ENCODE measurements at places on chromosomes 7 and 10.

GRCh38 chr10:43317422-43317821 is 50.6 kb upstream of the RASGEF1A start:
- no peak for DNase-seq

DNA sequence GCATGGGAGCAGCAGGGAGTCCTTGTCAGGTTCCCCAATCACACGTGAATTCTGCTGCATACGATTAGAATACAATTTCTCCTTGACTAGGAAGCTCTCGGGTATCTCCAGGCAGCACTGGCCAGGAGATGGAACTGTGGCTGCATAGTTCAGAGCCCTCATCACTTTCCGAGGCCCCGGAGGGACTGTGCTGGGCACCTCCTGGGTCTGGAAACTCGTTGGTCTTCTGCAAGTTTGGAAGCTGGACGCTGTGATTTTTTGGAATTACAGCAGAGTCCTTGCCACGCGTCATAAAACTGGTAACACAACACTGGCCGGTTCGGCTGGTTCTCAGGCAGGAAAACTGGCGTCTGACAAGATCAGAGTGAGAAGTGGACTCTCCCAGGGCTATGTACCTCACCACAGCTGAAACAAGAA is 216.1 kb downstream of the CCDC3 start:
- no peak for DNase-seq

GRCh38 chr7:27176524-27176845 is 2.4 kb upstream of the HOXA10 start:
- no peak for DNase-seq

- no peak for DNase-seq
Observed at GRCh38 chr10:118163217-118163616, 116.5 kb upstream of the RAB11FIP2 start.
